ENCODE measurements at places on chromosomes 2 and 18.

DNA sequence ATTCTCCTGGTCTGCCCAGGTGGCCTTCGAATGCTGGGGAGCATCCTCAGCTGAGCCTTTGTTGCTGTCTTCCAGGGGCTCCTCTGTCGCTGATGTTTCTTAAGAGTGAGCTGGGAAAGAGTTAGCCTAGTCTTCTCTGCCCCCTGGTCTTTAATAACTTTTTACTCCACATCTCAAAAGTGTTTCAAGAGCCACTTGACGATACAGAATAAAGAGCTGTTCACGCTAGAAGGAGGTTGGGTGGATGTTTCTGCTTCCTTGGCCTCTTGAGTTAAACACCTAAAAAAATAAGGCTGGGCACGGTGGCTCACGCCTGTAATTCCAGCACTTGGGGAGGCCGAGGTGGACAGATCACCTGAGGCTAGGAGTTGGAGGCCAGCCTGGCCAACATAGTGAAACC, 2.8 kb upstream of the BUB1 start:
- no peak for DNase-seq

GRCh38 chr2:160034396-160034795, 28.0 kb downstream of the PLA2R1 start:
- no peak for DNase-seq

- no peak for DNase-seq
Measured at GRCh38 chr18:70181015-70181414, 24.5 kb downstream of the RTTN start.

- no peak for DNase-seq
Measured at GRCh38 chr2:110854355-110855081, 122.1 kb downstream of the ACOXL start.

DNA sequence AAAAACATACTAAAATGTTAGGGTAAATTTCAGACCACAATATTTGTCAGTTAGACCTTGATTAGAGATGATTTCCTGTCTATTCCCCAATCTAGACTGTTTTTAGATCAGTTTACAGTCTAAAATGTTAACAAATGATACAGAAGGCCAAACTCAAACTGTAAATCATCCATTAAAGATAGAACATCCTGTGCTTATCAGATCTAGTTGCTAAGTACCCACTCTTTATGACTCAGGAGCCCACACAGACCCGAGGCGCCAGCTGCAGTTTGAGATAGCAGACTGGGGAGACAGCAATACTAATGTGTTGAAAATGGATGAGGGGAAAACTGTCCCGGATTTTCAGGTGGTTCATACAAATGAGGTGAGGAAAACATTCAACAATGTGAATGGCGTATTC, 113.3 kb downstream of the SCG2 start:
- DNase-seq = no peak

DNA sequence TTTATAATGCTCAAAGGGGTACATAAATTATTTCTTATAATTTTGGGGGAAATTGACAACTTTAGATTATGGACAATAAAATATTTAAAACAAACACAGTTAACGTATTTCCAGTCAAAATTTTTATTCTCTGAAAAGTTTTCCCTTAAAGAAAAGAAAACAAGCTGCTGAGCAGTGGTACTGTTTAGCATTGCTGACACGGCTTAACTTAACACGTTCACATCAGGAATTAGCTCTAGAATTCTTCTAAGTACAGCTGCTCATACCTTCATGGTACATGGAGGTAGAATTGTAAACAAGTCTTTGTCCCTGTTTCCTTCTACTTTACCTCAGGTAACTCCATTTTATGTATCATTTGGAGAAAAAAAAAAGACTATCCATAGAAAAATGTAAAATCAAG, 2.0 kb downstream of the SLC38A11 start:
- no peak for DNase-seq

- no peak for DNase-seq
Measured at GRCh38 chr18:47881752-47882455, 48.6 kb downstream of the SMAD2 start.

GRCh38 chr2:196952936-196953335, 26.4 kb upstream of the PGAP1 start:
- DNase-seq = no peak

DNA sequence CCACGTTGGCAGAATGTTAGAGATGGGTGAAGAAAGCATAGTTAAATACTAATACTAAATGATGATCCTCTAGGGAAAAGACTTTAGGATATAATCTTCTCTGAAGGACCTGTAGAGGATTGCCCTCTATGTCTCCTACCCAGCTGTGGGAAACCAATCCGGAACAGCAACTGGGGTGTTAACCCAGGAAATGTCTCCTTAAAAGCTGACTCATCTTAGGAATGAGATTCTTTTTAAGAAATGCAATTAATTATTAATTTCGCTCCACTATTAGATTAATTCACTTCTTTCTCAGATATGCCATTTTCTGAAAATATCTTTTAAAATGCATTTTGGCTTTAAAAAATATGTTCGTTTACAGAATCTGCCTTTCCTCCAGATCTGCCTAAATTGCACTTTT, 7.4 kb downstream of the SCN3A start:
- no peak for DNase-seq

GRCh38 chr2:219521066-219521880, 7.0 kb downstream of the ASIC4 start:
- no peak for DNase-seq

DNA sequence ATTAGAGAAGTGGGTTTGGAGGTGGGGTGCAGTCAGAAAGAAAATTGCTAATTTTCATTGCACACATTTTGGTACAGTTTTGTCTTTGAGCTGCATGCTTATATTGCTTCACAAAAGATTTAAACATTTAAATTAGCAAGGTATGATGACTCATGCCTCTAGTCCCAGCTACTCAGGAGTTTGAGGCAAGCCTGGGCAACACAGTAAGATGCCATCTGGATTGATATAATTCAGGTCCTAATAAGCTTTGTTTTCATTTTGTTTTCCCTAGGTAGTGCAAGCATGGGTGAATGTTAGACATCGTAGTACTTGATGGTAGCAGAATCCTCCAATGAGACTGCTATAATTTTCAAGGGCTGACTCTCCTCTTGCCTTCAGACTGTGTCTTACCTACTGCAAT, 396.7 kb upstream of the RGPD4 start:
- no peak for DNase-seq

- DNase-seq = no peak
Measured at GRCh38 chr18:39840856-39841481, 2114.1 kb upstream of the PIK3C3 start.

GRCh38 chr18:74378179-74378682, 62.6 kb downstream of the C18orf63 start:
- DNase-seq = no peak

All from stimulated activated CD4-positive, alpha-beta T cell treated with anti-CD3 and anti-CD28 coated beads, Interleukin-1b, Interleukin-23, amount 100 ng/mL, for 24 hours (primary cell).